Regular cardiac myocyte (primary cell): ENCODE measurements at places on chromosomes 7 and 10. TPM values are rescaled to one million over a fixed set of nuclear protein-coding genes. Genes with fewer than 3 reads are reported as not detected.

MGAM2 gene
- not detected in 2 replicates for total RNA-seq

GHRHR gene
- not detected in 2 replicates for total RNA-seq

HOXA9 gene
- not detected in 2 replicates for total RNA-seq

TAS2R4 gene
- 0.19 and 2.0 TPM in 2 replicates for total RNA-seq

GFRA1 gene
- 0.19 and 0.56 TPM in 2 replicates for total RNA-seq

TAS2R3 gene
- total RNA-seq: 0.38 and 1.7 TPM in 2 replicates

RNF148 gene
- 0.28 and 0.38 TPM in 2 replicates for total RNA-seq

PNLIPRP2 gene
- total RNA-seq: not detected in 2 replicates

SPDYE1 gene
- not detected in 2 replicates for total RNA-seq

CD36 gene
- 406 and 4,004 TPM in 2 replicates for total RNA-seq

C10orf53 gene
- not detected in 2 replicates for total RNA-seq

SGMS1 gene
- 51.3 and 58.7 TPM in 2 replicates for total RNA-seq

EPHB6 gene
- 1.1 and 11.5 TPM in 2 replicates for total RNA-seq

TAS2R41 gene
- total RNA-seq: not detected in 2 replicates

PON3 gene
- total RNA-seq: under 0.01 TPM in 2 replicates

MCMBP gene
- total RNA-seq: 47.6 and 79.0 TPM in 2 replicates

LIPF gene
- not detected in 2 replicates for total RNA-seq

AKR1B15 gene
- total RNA-seq: not detected in 2 replicates

MAP3K8 gene
- 5.8 and 22.6 TPM in 2 replicates for total RNA-seq

CXCL12 gene
- total RNA-seq: 75.3 and 119 TPM in 2 replicates

DLX6 gene
- not detected in 2 replicates for total RNA-seq

SYT15B gene
- under 0.01 and 0.28 TPM in 2 replicates for total RNA-seq

GLI3 gene
- total RNA-seq: 1.4 and 3.3 TPM in 2 replicates

DTX2 gene
- 3.1 and 5.6 TPM in 2 replicates for total RNA-seq

FAM25G gene
- not detected in 2 replicates for total RNA-seq

ABCB4 gene
- under 0.01 and 0.28 TPM in 2 replicates for total RNA-seq

SPDYE5 gene
- total RNA-seq: under 0.01 TPM in 1 of 2 replicates, not detected in the other

AGR3 gene
- total RNA-seq: not detected in 2 replicates

DENND11 gene
- total RNA-seq: 5.9 and 10.4 TPM in 2 replicates
